CD8-positive, alpha-beta memory T cell (primary cell): ENCODE measurements at places on chromosomes 5 and 9. TPM values are rescaled to one million over a fixed set of nuclear protein-coding genes. Genes with fewer than 3 reads are reported as not detected.

The KCNIP1 gene
- not detected for total RNA-seq

The C5orf58 gene
- total RNA-seq = not detected

The OTP gene
- not detected for total RNA-seq

The TLE1 gene
- 0.13 TPM for total RNA-seq

The SMIM33 gene
- total RNA-seq = 0.28 TPM

The ACER2 gene
- total RNA-seq = 3.0 TPM

The HEMGN gene
- 0.66 TPM for total RNA-seq

The ACOT12 gene
- total RNA-seq = not detected

The QRFP gene
- total RNA-seq = not detected
